Activated CD8-positive, alpha-beta memory T cell treated with anti-CD3 and anti-CD28 coated beads for 1 hour (primary cell): ENCODE measurements at places on chromosomes 16 and 17.
A peak's percentile ranks its signal among the peaks of the same experiment; 100 is the strongest.

- DNase-seq, result no peak
Measured at GRCh38 chr17:59621771-59622170, 2.1 kb downstream of the CLTC start.

- DNase-seq, result peak; percentile 80
Measured at GRCh38 chr17:65137021-65137939, at the start of gene RGS9. Gene RGS9, plus strand, starts transcription at chr17:65137370. Its CDS starts 171 bp downstream, at chr17:65137541.

DNA sequence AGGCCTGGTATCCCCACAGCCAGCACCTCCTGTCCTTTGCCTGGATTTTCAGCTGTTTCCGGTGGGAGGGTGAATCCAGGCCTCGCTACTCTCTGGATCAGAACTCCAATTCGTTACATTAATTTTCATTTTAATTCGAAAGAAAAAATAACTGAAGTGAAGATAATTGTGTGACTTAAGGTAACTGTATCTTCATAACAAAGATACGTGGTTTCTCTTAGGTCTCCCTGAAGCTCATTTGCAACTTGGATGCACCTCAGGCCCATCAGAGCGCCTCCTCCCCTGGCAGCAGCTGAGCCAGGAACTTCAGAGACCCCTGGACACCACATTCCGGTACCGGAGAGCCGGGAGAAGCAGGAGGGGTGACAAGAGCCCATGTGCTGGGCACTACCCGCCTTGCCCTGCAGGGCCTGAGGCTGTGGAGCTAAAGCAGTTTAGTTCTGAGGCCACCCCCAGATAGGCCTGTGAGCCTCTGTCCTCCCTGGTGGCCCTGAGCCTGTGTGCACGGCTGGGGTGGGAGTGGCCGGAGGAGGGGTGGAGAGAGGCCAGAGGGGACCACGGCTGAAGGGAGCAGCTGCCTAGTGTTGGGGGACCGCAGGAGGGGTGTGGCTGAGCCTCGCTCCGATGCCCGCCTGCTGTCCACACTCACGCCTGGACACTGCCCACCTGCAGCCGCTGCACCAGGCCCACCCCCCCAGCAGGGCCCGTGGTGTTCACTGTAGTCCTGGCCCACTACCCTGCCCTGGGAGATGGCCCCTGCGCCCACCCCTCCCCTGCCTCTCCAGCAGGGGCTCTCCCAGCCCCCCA lies 11.4 kb upstream of the DUS1L start:
- DNase-seq, result no peak

DNA sequence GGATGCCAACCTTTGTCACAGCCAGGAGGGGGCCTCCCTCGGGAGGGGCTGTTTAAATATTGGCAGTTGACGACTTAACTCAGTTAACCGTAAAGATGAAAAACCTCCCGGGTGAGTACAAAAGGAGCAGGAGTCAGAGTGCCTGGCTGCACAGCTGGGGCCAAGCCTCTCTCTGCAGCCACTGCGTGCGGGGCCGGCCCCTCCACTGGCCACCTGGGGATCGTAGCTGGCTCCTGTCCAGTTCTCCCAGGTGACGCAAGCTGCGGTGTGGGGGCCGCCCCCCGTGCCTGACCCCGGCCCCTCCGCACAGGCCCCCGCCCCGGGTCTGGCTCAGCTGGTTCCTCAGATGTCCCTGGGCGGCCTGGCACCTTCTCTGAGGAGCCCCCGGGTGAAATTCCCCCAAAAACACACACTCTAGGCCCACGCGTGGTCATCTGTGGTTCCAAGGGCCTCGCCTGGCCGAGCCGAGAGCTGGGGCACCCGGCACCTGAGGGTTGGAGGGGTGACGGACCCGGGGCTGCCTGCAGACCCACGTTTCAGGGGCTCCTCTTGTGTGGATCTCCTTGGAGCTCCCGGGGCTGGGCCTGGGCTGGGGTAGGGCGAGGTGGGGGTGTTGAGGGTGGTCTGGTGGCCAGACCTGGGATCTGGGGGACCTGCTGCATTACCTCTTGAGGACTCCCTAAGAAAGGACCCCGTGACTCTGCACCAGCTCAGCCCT lies 7.4 kb upstream of the CACNA1H start:
- no peak for DNase-seq

- DNase-seq, result no peak
Measured at GRCh38 chr16:19294156-19294649, 8.7 kb downstream of the CLEC19A start.

DNA sequence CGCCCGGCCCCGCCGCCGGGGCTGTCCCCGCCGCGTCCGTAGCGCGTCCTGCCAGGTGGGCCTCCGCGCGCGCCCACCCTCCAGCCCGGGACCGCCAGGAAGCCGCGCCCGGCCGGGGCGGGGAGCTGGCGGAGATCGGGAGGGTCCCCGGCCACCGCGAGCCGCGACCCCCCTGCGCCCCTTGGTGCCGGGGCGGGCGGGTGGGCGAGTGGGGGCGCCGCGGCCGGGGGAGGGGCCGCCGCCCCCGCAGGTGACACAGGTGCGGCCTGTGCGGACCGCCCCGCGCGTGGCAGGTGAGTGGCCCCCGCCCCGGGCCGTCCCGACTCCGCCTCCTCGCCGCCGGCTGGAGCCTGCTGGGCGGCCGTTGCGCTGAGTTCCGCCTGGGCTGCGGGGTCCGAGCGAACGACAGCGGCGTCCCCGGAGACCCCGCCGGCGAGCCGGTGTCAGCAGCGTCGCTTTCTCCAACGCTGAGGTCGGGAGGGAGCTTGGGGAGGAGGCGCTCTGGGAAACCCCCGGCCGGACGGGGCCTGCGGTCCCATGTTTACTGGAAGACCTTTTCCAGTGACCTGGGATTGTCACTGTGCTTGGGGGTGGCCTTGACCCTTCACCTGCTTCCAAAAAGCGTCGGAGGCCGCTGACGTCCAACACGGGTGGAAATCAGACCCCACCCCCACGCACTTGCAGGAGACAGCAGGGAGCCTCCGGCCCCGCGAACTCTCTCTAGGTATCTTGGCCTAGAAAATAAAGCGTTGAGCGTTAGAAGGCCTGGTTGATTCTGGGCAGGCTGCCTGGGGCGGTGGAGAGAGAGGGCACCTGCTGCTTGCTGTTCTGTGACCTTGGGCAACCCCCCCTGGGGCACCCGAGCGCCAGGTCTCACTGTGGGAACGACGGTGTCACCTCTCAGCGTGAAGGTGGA lies 542 bp downstream of the KLHL36 start:
- DNase-seq, result peak; percentile 29

DNA sequence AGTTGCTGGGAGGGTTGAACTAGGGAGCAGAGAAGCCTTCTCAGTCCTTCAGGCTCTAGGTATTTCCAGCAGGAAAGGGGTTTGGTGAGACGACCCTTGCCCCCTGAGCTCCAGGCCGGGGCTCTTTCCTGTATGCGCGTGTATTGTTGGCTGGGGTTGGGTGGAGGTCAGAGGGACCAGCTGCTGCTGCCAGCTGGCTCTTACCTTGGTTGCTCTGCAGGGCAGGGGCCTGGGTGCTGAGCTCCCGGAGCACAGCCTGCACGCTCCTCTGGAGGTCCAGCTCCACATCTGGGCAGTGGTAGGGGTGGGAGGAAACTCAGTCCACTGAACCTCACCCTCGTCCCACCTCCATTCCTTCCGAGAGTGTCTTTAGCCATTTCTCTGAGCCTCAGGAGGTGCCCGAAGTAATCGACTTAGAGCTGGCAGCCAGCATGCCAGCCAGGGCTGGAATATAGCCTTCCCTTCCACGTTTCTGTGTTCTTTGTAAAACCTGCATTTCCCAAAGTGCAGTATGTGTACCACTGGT lies 28.0 kb downstream of the PIK3R6 start:
- no peak for DNase-seq

GRCh38 chr16:13997933-13998332 lies 73.2 kb upstream of the MRTFB start:
- no peak for DNase-seq

DNA sequence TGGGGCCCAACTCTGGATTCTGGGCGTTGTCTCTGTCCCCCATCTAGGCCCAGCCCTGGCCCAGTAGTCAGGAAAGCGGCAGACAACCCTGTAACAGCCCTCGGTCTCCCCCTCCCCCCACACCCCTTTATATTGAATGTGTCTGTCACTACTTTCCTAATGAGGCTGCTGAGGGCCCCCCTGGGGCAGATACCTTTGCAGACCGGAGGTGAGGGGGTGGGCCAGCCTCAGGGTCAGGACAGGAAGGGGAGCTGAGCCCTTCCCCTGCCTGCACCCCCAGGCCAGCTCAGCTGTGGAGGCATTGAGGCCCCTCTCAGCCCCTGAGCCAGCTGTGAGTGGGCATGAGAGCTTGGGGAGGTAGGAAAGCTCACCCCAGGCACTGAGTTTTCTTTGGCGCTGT lies 17.1 kb downstream of the RAI1 start:
- no peak for DNase-seq

DNA sequence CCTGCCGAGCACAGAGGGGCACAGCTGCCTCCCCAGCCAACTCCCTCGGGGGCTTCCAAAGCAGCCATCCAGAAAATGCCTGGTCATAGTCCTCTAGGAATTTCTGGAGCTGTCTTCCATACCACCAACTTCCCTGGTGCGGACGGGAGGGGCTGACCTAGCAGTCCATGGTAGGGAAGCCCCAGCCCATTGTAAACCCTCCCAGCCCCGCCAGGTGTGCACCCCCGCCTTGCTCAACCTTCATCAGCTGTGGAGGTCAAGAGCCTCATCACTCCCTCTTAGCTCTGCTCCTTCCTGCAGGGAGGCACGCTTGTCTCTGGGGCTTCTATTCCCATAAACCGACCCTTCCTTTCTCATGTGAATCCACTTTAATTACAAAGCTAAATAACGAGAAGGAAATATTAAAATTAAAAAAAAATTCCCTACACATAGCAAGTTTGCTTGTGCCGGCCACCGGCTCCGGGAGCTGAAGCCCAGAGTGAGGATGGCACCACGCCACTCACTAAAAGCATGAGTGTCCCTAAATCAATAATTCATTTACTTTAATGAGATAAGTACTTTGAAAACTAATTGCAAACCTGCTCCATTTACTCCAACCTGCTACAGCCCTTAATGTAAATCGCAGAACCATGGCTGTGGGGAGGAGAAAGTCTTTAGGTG lies 181.4 kb downstream of the ENGASE start:
- no peak for DNase-seq

GRCh38 chr17:28347261-28347891 lies 10.0 kb downstream of the POLDIP2 start:
- no peak for DNase-seq

GRCh38 chr17:57402681-57403180 lies 146.4 kb downstream of the MSI2 start:
- DNase-seq, result no peak

DNA sequence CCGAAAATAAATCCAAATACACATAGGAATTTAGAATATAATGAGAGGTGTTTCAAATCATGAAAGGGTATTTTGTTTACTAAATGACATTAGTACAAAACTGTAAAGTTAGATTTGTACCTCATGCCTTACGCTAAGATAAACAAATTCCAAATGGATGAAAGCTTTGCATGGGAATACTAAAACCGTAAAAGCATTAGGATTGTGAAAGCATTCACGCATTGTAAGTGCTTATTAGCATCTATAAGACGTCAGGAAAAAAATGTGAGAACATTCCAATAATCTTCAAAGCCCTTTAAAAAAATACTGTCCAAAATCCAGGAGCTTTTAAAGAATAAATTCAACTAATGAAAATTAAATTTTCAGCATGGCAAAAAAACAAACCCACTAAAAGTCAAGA lies 24.8 kb upstream of the ALOX15 start:
- DNase-seq, result no peak

- DNase-seq, result no peak
Measured at GRCh38 chr17:19411631-19412030, 599 bp downstream of the RNF112 start.

- DNase-seq, result no peak
Measured at GRCh38 chr17:28480799-28481571, 7.5 kb downstream of the SLC13A2 start.

DNA sequence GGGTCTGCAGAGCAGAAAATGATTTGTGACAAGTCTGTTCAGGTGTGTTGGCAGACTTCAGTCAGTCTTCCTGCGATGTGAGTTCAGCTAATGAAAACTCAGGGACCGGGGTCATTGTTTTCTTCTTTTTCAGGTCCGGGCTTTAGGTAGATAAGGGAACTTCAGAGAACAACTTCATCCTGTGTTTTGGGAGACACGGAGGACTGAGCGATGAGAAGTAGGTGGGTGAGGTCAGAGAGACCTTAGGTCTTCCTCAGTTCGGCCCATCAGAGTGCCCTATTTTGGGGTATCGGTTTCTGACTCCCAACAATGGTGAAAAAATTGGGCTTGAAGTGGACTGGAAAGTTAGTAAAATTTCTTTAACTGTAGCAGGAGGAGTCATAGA lies 88.9 kb upstream of the ATF7IP2 start:
- DNase-seq, result no peak

- DNase-seq, result no peak
Measured at GRCh38 chr16:10504404-10504885, 76.0 kb downstream of the EMP2 start.

GRCh38 chr16:8814095-8814806 lies 16.6 kb downstream of the PMM2 start:
- DNase-seq, result no peak

GRCh38 chr17:34997355-34997862 lies 17.1 kb downstream of the LIG3 start:
- DNase-seq, result no peak

DNA sequence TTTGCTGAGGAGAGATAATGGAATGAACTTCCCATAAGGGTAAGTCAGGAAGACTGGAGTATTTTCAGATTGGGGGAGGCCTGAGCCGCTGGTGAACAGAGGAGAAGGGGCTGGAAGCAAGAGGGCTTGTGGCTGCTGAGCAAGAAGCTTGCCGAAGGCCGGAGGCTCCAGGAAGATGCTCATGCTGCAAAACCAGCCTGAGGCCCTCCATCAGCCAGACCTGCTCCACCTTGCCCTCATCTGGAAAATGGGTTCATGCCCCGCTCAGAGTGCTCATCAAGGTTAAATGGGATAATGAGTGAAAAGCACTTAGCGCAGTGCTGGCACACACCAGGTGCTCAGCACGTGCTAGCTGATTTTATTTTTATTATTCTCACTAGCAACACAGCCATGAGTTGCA lies 5.5 kb upstream of the ASGR1 start:
- no peak for DNase-seq

DNA sequence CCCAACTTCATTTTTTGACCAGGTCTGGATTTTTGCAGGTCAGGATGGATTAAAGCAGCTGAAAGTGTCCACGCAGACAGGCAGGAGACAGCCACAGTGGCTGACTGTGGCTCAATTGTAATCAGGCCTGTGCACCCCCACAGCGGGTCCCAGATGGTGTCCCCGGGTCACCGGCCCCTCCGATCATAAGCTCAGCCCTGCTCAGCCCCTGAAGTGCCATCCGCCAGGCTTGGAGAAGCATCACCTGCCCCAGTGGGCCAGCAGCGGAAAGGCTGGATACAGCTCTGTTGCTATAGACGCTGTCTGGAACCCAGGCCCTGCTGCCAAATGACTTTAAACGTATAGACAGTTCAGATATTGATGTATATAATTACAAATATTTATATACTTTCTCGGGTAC lies 60.6 kb downstream of the RPH3AL start:
- DNase-seq, result no peak

- no peak for DNase-seq
Measured at GRCh38 chr16:70686376-70687101, 686 bp upstream of the MTSS2 start.
